ENCODE measurements at places on chromosomes 1 and 21.

GRCh38 chr21:38273745-38274542 lies 17.2 kb downstream of the KCNJ15 start:
- no peak for DNase-seq

DNA sequence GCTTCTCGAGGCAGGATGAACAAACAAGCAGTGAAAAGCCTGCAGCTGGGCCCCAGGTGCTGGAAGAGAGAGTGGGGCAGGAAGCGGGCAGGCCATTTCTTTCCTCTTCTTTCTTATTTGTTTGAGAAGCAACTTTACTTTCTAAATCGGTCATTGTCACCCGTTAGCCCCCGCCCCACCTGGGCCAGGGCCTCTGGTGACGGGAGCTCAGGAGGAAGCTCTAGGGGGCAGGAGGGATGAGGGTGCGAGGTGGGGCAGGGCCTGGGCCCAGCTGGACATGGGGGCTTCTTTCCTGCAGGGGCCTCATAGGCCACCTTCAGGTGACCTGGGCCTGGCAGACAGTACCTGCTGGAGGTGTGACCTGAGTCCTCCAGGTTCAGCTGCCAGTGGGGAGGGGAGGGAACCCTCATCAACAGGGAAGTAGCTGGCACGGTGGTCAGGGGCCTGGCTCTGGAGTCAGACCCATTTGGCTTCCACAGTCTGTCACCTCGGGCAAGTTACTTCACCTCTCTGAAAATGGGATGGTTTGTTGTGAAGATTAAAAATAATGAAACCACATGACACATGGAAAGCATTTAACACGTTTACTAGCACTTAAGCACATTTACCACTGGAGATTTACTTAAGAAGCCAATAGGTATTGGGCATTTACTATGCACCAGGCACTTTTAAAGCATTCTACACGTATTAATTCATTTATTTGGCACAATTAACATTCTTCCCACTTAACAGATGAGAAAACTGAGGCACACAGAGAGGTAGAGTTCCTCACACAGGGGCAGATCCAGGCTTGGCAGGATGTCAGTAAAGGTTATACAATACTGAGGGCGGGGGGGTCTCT lies 54.1 kb upstream of the ID3 start:
- no peak for DNase-seq

DNA sequence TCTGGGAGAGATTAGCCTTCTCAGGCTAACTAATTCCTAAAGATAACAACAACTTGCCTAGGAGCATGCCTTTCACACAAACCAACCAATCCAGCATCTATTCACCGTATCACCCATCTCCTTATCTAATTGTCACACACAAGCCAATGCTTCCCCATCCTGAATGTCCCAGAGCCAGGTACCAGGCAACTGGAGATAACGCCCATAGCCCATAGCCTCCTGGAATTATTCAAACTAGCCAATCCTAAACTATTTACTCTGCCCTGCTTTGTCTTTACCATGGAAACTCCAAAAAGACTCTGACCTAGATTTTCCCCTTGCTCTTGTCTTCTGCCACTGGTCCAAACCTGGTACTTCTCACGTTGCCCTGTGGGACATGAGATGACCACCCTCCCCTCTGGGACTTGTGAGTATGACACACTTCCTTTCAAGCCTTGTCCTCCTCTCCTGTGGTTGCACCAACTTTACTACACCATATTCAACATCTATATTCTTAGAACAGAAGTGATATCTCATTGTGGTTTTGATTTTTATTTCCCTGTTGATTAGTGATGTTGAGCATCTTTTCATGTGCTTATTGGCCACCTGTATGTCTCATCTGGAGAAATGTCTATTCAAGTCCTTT lies 8.8 kb upstream of the ATG4C start:
- DNase-seq: no peak

- DNase-seq: no peak
Measured at GRCh38 chr21:17003763-17004373, 509.0 kb upstream of the CXADR start.

- DNase-seq: peak; percentile 84
Measured at GRCh38 chr1:156860628-156861423, at the start of gene NTRK1. TSS of gene NTRK1 (plus strand) at chr1:156860865. CDS start at chr1:156860935, 70 bp downstream.

GRCh38 chr1:161114556-161114955 lies 3.3 kb downstream of the PFDN2 start:
- no peak for DNase-seq

DNA sequence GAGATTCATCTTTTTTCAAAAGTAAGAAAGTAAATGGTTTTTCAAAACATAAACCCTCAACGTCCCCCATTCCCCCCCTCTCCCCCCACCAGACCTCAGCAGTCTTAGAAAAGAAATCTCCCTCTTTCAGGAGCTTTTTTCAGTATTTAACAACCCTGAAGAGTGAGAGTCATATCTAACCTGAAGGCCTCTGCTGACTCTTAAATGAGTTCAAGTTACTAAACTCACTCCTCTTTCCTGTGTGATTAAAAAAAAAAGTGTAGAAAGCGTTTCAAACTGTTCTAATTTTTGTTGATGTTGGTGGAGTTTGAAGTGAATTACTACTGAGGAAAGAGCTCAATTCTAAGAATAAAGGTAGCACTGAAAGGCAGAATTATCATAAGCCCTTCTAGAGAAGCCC lies 93.7 kb downstream of the VAV3 start:
- DNase-seq: no peak

- no peak for DNase-seq
Measured at GRCh38 chr1:85975912-85976371, 180.6 kb downstream of the COL24A1 start.

GRCh38 chr1:245481261-245481660 lies 326.5 kb downstream of the KIF26B start:
- no peak for DNase-seq

DNA sequence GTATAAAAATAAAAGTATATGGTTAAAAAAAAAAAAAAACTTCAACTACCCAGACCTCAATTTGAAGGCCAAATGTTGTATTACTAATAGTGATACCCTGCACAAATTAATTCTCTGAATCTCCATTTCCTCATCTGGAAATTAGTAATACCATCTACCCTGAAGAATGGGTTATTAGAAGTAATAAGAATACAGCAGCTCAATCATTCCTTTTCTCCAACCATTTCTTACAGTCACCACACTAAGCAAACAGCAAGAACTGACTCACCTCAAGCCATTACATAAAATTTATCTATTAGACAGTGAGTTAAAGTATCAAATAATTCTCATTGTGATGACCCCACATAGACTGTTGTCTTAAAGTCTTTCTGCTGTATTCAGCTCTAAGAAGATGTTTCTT lies 39.6 kb downstream of the RERE start:
- no peak for DNase-seq

DNA sequence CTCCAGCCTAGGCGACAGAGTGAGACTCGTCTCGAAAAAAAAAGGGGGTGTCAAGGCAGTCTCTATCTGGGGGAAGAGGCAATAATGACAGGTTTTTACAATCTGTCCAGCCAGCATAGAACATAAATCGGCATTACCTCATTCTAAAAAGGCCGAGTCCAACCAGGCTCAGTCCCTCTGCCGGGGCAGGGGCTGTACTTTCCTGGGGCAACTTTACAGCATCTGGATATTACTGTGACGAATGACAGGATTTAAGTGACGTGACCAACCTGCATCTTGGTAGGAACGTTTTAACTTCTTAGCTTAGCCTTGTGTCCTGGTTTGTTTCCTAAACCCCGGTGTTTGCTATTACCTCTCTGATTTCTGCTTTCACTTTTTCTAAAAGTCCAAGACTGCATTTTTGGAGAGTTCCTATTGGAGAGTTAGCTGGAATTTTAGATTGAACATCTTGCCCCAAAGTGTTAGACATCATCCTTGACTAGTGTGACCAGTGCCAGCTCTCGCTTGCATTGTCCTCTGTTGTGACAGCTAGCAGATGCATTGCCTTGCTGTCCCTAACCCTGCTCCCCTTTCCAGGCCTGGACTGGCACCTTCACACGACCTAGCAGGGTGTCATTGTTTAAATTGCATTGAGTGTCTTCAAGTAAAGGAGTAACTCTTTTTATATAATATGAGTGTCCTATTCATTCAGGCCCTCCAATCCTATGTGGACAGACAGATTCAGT lies 96.5 kb downstream of the TGFBR3 start:
- no peak for DNase-seq

DNA sequence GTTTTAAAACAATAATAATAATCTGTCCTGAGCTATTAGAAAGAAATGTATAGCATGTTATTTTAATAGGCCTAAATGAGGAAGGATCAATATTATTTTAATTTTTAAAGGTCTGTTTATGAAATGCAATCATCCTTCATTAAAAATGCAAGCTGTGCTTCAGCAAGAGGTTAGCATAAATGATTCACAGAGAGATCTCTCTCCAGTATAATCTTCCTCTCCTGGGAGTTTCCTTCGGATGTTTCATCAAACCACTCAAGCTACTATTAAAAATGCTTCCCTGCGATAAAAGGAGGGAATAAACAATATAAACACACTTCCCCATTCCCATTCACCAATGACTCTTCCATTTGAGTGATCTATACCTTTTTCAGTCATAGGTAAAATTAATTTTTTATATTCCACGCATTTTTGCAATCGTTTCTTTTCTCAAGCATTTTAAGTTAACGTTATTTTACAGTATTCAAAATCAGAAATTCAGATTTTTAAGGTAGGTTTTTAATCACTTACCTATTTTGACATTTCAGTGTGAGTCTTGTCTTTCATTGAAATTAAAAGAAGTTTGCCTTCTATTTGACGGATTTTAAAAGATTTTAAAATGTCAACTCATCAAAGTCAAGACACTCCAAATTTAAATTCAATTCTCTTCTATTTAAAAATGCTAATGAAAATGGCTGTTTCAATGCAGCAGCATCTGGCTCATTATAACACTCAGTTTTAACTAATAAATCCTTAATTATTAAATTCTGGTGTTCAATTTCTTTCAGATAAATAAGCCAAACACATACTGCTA lies 64.3 kb downstream of the RERE start:
- DNase-seq: no peak

GRCh38 chr21:27681841-27682240 lies 715.0 kb upstream of the ADAMTS5 start:
- no peak for DNase-seq

- peak; percentile 26 for DNase-seq
Measured at GRCh38 chr1:67700692-67701410, 15.8 kb downstream of the GADD45A start.

DNA sequence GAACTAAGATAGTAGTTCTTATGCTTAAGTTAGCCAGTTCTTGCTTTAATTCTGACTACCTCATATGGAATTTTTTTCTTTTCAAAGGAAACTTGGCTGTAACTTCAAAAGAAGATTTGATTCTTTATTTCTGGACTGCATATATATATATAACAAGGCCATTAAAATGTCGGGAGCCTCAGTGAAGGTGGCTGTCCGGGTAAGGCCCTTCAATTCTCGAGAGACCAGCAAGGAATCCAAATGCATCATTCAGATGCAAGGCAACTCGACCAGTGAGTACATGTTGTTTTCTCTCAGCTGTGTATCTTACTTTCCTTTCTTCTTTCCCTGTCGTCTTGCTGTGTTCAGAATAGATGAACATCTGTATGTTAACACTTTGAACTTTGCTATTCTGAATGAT lies 21.8 kb downstream of the KIF1B start:
- DNase-seq: no peak

DNA sequence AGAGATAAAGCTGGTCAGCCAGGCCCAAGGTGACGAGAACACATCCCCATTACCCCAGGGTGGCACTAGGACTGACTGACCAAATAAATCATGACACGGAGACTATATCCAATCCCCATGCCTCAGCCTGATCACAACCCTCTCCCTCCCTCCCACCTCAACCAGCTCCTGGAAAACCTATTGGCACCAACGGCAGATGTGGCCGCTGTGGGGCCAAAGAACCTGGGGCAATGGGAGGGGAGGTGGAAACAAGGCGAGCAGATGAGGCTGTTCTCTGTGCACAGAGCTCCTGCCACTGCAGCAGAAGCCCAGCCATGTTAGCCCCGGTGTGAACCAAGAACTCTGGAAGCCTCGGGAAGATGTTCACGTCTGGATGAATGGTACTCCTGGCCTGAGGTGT lies 77.6 kb downstream of the CD247 start:
- no peak for DNase-seq

- DNase-seq: no peak
Measured at GRCh38 chr1:22711071-22711470, 432 bp downstream of the EPHB2 start.

- DNase-seq: no peak
Measured at GRCh38 chr1:205770618-205771017, 4.7 kb downstream of the RAB29 start.

DNA sequence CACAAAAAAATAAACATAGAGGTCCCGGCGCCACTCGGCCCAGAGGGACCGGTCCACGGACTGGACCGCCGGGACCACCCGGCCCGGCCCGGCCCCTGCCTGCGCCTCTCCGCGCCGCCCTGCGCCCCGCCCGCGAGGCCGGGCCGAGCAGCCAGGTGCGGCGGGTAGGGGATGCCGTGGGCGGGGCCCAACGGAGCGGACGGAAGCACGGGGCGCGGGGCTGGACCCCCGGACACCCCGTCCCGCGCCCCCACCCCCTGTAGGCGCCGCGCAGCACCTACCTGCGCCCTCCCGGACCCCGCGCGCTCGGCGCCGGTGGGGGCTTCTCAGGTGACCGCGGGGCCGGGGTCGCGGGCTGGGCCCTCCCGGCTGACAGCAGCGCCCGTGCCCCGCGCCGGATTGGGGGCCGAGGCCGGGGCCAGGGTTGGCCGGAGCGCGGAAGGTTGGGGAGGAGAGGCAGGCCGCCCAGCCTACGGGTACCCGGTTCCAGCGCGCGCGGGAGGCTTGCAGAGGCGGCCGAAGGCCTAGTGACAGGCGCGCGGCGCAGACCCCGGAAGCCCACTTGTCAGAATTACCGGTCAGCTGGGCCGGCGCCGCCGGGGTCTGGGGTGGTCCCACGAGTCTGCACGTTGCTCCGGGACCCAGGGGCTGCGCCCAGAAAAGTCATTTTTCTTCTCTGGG lies 351.9 kb upstream of the CAMK1G start:
- DNase-seq: no peak

- DNase-seq: no peak
Measured at GRCh38 chr1:226407199-226407496, 745 bp downstream of the PARP1 start.

GRCh38 chr1:9321480-9321849 lies 28.8 kb downstream of the SPSB1 start:
- peak; percentile 1 for DNase-seq

DNA sequence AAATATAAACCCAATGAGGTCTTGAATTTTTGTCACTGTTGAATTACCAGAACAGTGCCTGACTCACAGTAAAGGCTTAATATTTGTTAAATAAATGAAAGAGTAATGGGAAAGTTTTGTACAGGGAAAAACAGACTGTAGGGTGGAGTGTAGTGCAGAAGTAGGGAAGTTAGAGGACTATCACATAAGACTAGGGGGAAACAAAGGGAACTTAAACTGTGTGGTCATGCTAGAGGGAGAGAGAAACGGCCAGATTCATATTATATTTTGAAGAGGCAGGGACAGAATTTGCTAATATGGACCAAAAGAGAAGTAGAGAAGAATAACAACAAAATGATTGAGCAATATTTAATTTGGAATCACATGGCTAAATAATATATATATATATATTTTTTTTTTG lies 14.8 kb downstream of the CTSK start:
- DNase-seq: no peak

- no peak for DNase-seq
Measured at GRCh38 chr1:222820171-222820712, 5.4 kb downstream of the DISP1 start.

Measured in SK-N-DZ (cell line).